CD4-positive, alpha-beta T cell treated with Interleukin-17A for 4 hours (primary cell): ENCODE measurements at places on chromosomes 12 and 14.
A peak's percentile ranks its signal among the peaks of the same experiment; 100 is the strongest.

GRCh38 chr14:100317912-100318808 is 5.0 kb upstream of the SLC25A47 start:
- DNase-seq: peak; percentile 77

DNA sequence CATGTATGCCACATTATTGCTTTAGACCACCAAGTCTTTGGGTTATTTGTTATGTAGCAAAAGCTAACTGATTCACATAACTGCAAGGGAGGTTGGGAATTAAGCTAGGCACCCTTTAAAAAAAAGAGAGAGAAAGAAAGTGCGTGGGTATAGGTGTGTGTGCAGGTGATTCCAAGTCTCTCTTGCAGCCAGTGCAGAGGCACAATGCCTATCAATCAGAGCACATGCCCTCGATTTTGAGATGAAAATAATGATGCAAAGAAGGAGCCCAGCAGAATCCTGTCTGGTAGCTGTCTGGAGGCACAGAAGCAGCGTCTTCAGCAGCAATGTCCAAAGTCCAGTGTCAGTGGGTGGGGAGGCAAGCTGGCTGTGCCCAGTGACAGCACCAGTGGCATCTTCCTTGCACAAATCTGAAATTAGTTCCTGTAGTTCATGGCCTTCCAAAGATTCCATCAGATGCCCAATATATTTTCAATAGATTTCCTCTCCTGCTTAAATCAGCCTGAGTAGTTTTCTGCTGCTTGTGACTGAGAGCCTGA is 62.4 kb upstream of the TBPL2 start:
- DNase-seq: no peak

DNA sequence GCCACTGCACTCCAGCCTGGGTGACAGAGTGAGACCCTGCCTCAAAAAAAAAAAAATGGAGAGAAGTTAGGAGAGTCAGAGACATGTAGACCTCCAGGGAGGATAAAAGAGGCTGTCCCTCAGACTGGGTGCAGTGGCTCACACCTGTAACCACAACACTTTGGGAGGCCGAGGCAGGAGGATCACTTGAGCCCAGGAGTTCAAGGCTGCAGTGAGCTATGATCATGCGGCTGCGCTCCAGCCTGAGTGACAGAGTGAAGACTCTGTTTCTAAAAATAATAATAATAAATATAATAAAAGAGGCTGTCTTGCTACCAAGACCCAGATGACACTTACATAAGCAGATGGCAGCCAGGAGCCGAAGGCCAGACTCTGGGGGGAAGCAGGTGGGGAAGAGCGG is 18.5 kb downstream of the SLC7A8 start:
- no peak for DNase-seq

GRCh38 chr12:84077679-84078078 is 834.9 kb downstream of the SLC6A15 start:
- no peak for DNase-seq

GRCh38 chr14:58796242-58797009 is 158.7 kb downstream of the DACT1 start:
- no peak for DNase-seq

DNA sequence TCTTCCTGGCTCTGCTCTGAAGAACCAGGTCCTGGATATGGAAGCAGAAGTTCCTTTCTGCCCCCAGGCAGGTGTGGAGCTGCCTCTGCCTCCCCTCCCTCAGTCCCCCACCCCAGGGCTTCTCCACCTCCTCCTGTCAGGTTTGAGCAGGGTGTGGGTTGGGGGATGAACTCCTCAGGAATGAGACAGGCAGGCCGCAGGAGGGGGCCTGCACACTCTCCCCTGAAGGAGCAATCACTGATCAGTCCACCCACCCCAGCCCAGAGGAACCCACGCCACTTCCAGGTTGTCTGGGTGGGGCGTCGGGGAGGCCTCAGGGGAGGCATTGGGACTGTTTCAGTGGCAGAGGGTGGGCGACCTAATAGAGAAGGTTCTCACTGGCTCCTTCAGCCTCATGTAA is 26.6 kb downstream of the FAIM2 start:
- DNase-seq: no peak

DNA sequence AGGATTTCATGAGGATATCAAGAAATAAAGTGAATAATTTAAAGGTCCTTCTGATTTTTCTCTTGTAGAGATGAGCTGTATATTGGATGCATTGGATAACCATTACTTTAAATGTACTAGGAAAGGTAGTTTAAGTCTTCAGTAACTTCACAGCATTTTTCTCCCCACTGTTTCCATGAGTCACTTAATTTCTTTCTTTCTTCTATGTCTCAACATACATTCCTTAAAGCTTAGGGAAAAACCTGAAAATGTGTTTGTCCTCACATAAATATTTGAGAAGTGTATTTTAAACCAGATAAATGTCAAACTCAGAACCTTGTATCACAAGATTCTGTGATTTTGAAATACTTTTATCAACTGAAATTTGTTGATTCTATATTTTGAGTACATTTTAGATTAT is 1970.2 kb upstream of the FLRT2 start:
- DNase-seq: no peak

DNA sequence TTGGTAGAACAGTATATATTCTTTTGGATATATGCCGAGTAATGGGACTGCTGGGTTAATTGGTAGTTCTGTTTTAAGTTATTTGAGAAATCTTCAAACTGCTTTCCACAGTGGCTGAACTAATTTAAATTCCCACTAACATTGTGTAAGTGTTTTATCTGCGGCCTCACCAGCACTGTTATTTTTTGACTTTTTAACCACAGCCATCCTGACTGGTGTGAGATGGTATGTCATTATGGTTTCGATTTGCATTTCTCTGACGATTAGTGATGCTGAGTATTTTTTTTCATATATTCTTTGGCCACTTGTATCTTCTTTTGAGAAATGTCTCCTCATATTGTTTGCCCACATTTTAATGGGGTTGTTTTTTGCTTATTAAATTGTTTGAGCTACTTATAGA is 357.4 kb downstream of the C12orf50 start:
- DNase-seq: no peak

DNA sequence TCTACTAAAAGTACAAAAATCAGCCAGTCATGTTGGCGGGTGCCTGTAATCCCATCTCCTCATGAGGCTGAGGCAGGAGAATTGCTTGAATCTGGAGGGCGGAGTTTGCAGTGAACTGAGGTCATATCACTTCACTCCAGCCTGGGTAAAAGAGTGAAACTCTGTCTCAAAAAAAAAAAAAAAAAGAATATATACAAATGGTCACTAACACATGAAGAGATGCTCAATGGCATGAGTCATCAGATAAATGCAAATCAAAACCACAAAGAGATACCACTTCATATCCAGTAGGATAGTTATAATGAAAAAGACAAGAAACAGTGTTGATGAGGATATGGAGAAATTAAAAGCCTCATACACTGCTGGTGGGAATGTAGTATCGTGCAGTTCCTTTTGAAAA is 33.6 kb upstream of the METAP2 start:
- no peak for DNase-seq

GRCh38 chr12:129009833-129010622 is 156.8 kb downstream of the GLT1D1 start:
- DNase-seq: no peak

DNA sequence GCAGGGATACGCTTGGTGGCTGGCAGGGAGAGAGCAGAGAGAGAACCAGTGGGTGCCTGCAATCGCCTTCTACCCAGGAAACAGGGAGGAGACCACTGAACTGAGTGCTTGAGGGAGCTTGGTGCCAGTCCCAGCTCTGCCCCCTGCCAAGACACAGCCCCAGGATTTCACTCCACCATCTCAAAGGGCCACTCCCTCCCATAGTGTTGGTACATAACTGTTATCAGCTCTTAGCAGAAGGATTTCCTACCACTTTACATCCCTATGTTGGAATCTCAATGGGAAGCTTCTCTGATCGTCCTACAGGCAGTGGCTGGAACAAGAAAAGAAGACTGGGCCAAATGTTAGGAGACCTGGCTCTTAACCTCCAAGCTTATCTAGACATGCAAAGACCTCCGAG is 157.4 kb upstream of the FOXN3 start:
- no peak for DNase-seq

DNA sequence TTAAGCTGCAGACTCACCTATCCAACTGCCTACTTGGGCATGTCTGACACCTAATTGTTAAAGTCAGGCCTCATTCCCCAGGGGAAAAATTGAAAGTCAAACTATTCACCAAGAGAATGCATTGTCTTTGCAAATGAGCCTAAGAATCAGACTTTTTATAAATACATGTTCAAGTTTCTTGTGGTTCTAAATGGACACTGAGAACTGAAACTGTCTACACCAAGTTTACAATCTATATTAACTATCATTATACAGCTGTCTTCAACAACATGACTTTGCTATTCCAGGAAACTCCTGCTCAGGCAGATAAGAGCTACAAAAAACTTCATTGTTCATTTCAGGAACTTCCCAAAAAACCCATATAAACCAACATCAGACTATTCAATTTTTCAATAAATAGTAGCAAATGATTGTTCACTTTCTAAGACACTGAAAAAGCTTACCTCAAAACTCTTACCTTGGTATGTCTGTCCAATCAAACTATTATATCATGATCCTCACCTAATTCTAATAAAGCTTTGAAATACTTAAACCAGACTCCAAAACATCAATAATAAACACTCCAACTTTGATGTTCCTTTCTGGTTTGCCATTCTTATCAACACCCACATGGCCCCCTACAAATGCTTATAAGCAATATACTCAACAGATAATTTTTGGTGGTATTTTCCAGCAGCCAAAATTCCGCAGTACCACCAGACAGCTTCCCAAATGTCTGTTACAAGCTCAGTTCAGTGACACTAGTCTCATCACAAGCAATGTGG is 24.2 kb downstream of the CDK17 start:
- no peak for DNase-seq

DNA sequence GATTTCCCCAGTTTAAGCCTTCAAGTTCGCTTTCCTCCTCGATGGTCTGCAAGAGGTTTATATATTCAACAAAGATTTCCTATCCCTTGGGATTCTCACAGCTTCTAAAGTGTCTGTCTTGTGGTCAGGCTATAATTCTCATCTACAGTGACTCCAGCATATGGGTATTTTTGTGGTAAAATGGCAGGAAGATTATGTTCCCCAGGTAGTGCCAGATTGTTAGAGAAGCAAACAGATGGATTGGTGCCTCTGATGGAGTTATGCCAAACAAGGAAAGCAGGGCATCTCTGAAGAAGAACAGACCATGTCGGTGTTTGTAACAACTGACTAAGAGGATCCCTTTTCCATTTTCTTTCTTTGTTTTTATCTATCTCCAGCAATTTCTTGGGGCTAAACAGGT is 5.5 kb upstream of the CCDC175 start:
- DNase-seq: no peak

- no peak for DNase-seq
Measured at GRCh38 chr12:40144023-40144422, 38.1 kb upstream of the SLC2A13 start.

GRCh38 chr12:237026-237815 is 23.3 kb upstream of the SLC6A12 start:
- no peak for DNase-seq

DNA sequence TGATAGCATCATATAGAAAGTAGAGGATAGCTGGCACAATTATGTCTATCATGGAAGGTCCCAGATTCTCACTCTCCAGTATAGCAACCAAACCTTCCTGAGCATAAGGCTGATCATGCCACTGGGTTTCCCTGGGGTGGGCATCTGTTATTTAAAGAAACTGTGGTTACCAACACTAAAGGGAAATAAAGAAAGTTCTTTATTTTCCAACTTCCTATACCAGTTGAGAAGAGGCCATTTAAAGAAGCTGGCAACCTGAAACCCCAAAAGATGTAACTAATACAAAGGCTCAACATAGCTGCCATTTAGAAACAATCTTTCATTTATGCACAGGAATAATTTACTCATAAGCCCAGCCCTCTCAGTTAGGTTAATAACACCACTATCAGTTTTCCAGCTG is 3.1 kb downstream of the BCAT1 start:
- no peak for DNase-seq

- DNase-seq: no peak
Measured at GRCh38 chr14:95698287-95698686, 12.1 kb downstream of the TCL1B start.

DNA sequence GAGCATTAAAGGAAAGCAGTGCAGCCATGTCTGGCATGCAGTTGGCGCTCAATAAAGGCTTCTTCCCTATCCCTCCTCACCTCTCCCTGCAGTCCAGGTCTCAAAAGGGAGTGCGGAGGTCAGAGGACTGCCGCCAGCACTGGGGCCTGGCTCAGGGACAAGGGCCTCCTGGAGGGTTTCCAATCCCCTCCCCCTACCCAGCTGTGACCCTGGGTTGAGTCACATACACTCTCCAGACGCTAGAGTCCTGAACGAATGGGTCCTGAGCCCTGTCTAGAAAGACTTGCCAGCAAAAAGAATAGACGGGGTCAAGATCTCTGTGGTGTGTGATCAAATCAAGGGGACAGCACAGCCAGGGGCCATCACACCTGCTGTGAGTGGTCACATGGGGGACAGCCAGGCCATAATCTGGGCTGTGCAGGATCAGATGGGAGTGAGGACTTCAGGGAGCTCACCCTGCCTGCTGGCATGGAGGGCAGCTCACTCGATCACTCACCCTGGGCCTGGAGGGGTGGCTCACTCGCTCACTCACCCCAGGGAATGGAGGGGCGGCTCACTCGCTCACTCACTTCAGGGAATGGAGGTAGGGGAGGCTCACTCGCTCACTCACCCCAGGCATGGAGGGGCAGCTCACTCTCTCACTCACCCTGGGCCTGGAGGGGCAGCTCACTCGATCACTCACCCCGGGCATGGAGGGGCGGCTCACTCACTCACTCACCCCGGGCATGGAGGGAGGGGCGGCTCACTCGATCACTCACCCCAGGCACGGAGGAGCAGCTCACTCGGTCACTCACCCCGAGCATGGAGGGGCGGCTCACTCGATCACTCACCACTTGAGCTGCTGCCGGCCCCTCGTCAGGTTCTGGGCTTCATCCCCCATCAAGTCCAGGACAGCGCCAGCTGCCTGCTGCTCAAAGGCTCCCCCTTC is 12.8 kb downstream of the CFAP73 start:
- no peak for DNase-seq
